Stimulated activated CD8-positive, alpha-beta memory T cell treated with anti-CD3 and anti-CD28 coated beads, Interleukin-4, amount 100 ng/mL, for 4 hours (primary cell): ENCODE measurements at places on chromosomes 2 and 18.

GRCh38 chr18:46832849-46833248, 76.0 kb upstream of the ST8SIA5 start:
- DNase-seq = no peak

DNA sequence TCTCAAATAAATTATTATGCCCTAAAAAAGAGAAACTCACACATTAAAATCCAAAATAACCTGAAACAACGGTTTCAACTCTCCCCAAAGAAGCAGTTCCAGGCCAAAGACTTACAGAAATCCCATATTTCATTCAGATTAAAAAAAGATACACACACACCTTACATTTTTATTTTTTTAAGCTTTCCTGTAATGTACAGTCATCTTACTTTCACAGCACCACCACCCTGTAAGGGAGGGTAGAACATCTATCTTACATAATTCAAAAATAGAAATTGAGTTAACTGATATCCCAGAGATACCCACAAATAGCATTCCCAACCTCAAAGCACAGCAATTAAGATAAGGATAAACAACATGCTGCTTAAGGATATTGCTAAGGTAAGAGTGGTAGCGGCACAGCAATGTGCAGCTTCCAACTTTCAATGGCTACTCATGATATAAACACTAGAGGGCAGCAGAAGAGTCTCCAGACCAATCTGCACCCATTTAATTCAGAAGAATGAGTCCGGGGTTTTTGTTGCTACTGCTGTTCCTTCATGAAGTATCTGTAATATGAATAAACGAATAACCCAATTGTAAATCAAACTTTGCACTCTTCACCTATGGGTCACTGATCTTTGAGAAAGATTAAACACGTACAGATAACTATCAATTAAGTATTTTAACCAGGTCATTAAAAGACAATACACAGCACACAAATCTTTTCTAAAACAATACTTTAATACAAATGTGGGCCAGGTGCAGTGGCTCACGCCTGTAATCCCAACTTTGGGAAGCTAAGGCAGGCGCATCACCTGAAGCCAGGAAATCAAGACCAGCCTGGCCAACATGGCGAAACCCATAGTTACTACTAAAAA, 11.3 kb downstream of the GFPT1 start:
- no peak for DNase-seq

DNA sequence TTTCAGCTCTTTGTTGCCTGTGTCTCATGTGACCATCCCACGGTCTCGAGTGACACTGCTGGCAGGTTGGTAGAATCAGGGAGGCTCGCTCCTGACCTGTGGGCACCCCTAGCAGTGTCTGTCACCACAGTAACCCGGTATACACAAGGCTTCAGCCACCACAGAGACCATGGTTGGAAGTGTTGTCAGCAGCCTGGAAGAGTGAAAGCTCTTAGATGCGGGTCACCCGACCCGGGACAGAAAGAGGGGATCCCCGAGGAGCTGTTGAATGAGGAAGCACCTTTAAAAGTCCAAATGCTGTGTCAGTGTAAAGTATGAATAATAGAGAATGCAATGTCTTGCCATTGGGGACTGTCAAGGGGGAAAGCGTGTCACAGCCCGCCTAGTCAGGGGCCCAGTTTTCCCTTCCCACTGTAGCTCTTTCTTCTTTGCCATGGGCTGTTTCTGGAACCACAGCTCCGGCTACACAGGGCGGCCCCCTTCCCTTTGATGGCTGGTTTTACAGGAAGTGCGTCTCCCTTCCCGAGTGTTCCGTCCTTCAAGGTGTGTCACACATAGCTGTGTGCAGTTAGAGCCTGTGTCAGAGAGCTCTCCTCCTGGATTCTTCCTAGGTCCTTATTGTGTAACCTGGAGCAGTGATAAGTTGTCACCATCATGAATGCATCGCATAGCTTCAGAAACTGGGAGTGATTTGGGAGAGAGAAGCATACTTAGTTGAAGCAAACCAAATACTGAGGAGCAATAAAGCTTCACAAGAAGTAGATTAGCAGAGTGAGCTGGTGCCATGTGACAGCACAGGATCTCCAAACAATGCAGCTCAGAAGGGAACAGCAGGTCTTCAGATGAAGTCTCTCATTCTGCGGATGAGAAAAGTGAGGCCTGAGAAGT, 81.4 kb downstream of the MTCL1 start:
- no peak for DNase-seq

GRCh38 chr2:127052057-127052770, 54.7 kb downstream of the BIN1 start:
- DNase-seq = no peak

GRCh38 chr2:211928201-211928600, 610.4 kb downstream of the ERBB4 start:
- DNase-seq = no peak

DNA sequence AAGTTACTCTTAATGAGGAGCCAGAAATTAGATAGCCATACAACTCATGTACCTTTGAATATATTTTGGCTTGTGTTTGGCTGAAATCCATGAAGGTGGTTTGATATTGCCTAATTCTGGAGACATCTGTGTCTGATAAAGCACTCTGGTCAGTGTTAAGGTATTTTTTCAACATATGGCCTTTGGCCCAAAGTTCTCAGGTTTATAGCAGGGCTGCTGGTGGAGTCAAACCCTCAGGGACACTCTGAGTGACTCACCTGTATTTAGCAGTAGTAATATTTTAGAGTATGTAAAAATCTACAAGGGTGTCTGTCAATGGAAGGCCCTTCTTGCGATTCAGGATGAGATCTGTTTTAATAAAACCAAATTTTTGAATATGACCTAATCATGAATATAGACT, 666.5 kb downstream of the SLC4A3 start:
- no peak for DNase-seq

GRCh38 chr2:127032621-127033020, 74.3 kb downstream of the BIN1 start:
- DNase-seq = no peak

DNA sequence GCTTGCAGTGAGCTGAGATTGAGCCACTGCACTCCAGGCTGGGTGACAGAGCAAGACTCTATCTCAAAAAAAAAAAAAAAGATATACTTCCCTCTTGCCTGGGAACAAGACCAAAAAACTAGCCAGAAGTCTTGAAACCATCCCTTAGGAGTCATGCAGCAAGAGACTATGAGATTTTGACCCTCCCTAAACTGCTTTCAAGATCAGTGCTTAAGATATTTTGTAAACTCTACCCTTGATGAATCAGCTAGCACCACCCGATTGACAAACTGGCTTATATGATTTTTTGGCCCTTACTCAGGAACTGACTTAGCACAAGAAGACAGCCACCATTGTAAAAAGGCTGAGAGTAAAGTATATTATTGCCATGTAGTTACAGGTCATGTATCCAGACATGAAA, 3.8 kb downstream of the SULT1C3 start:
- no peak for DNase-seq

- DNase-seq = no peak
Observed at GRCh38 chr2:223068071-223068470, 16.1 kb downstream of the KCNE4 start.

GRCh38 chr2:142100139-142100873, 30.5 kb downstream of the LRP1B start:
- no peak for DNase-seq

GRCh38 chr18:63119647-63120046, 199.9 kb downstream of the BCL2 start:
- no peak for DNase-seq

DNA sequence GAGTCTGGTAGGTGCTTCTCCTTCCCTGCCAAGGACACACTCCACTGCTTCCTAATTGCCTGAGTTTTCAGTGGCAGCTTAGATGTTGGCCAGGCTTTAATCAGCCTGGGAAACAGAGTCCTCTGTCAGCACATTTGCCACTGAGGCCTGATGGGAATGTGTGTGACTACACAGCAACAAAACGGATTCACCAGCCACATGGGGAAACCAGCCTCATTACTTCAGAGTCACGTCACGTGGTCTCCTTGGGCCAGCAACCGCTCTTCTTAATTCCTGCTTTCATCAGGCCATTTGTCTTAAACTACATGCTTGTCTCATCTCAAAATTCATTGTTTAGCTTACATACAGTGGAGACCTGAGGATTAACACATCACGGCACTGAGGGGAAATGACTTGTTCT, 93.9 kb upstream of the LTBP1 start:
- no peak for DNase-seq

- no peak for DNase-seq
Observed at GRCh38 chr2:163768881-163769695, 33.3 kb upstream of the FIGN start.

- no peak for DNase-seq
Observed at GRCh38 chr2:237921967-237922492, 44.8 kb upstream of the UBE2F start.

GRCh38 chr2:8549273-8549922, 132.5 kb upstream of the ID2 start:
- DNase-seq = no peak

DNA sequence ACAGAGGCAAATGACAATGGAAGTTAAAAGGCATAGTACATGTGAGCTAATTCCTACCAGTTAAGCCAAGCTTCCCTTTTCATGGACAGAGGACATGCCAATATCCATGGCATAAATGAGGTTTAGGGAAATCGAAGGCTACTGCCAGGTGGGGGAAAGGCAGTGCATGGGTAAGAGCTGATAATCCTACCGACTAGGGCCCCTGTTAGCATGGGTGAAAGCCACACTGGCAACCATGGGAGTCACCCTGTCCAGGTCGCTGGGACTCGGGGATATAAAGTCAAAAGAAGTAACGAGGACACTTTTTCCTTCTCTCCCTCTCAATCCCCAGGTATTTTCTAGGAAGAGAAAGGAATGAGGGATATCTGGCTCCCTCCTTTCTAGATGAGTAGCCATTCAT, 83.7 kb upstream of the CDH19 start:
- DNase-seq = no peak

- DNase-seq = no peak
Observed at GRCh38 chr2:238244151-238244550, 4.3 kb upstream of the HES6 start.

DNA sequence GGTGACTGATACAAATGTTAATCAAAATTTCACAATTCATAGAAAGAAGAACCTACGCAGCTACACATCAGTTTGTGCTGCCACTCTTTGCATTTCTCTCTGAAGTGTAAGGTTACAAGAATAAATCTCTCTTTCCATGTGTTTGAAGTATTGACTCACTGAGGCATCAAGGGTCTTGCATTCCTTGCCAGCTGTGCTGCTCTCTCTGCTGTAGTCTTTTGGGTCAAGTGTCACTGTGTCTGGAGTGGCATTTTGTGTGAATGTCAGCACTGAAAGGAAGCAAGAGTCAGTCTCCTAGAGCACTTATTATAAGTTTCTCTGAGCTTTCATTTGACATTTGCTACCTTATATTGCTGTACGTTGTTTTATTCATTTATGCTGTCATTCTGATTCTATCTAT, 1696.1 kb upstream of the LRRTM1 start:
- DNase-seq = no peak
